ENCODE measurements at places on chromosomes 6 and 20. TPM values are rescaled to one million over a fixed set of nuclear protein-coding genes. Genes with fewer than 3 reads are reported as not detected.

DNA sequence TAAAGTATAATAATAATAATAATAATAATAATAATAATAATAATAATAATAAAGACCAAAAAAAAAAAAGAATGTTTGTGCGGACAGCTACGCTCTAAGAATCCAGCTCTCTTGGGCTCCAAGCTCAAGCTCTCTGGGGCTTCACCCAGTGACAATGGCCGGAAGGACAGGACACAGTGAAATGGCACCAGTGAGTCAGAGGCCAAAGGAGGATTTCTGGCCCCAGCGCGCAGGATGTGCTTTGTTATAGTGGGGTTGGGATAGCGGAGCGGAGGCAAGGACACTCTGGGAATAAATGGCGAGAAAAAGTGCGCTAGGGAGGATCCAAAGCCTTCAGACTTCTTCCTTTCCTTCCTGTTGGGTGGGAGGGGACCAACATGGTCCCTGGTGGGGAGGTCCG lies 38.2 kb downstream of the HLA-A start:
- no peak for DNase-seq

DNA sequence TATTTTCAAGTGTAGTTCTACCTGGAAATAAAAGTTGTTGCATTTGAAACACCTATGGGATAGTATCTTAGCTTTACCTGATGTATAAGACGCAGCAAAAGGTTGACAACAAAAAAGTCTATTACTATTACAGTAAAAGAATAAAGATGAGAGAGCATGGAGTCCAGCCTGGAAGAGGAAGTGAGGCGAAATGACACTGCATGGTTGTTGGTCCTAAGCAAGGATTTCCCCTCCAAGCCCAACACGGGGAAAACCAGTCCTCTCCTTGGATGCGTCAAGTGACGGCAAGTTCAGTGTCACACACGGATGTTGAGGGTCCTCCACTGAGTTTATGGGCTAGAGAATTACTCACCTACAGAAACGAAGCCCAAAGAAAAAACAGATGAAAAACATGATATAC lies 51.7 kb downstream of the COL11A2 start:
- peak; percentile 36 for DNase-seq

DNA sequence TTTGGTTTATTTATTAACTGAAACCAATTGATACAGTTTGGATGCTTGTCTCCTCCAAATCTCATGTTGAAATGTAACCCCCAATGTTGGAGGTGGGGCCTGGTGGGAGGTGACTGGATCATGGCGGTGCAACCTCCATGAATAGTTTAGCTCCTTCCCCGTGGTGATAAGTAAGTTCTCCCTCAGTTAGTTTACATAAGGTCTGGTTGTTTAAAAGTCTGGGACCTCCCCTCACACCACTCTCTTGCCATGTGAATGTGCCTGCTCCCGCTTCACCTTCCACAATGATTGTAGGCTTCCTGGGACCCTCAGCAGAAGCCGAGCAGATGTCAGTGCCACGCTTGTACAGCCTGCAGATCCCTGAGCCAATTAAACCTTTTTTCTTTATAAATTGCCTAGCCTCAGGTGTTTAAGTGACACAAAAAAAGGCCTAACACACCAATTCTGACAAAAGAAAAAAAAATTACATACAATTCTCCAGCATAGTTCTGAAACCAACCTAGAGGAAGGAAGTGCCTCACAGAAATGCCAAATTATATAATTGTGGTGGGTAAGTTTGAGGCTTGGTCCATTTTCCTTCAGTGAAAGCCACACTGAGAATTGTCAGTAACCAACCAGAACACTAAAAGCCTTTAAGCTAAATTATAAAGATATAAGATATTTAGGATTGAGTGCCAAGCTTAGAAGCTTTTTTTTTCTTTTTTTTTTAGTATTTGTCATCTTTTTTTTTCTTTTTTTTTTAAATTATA lies 15.0 kb downstream of the MAP7 start:
- DNase-seq: no peak

- no peak for DNase-seq
Observed at GRCh38 chr6:84769306-84769705, 4.9 kb upstream of the TBX18 start.

GRCh38 chr6:148968771-148969602 lies 222.2 kb downstream of the UST start:
- DNase-seq: no peak

- DNase-seq: no peak
Observed at GRCh38 chr6:96301023-96301422, 220.6 kb upstream of the UFL1 start.

DNA sequence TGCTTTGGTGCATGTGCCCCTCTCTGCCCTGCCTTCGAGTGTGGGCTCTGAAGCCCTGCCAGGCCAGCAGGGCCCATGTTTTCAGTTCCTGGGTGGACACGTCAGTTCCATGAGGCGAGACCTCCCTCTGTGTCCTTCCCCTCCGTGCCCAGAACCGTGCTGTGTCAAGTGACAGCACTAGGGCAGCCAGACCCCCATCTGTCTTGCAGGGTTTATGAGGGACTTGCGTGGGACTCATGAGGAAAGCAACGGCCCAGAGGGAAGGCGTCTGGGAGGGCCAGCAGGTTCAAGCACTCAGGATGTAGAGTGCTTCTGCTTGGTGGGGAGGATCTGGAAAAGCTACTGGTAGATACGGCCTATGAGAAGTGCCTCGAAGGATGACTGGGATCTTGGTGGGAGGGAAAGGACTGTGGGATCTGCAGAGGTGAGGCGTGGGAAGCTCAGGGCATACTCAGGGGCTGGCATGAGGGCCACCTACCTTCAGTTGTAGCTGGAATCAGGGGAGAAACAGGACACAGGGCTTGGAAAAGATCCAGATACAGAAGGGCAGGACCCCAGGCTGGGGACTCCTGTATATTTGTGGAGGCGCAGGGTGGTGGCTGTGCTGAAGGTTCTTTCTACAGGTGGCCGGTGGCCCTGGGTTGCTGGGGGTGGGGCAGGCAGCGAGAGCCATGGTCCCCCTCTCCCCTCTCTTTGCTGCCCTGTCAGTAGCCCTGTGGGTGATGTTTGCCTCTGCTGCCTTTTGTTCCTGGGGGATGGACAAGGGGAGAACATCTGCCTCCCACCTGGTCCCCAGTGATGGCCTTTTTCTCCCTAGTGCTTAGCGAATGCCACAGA lies 5.5 kb downstream of the NPEPL1 start:
- no peak for DNase-seq

Gene CPXM1
- polyA plus RNA-seq: 0.21 TPM

Gene MOXD1
- polyA plus RNA-seq: 1.3 TPM

Gene PTCRA
- not detected for polyA plus RNA-seq
